EH (cell line): ENCODE measurements at places on chromosomes 11 and 22.

DNA sequence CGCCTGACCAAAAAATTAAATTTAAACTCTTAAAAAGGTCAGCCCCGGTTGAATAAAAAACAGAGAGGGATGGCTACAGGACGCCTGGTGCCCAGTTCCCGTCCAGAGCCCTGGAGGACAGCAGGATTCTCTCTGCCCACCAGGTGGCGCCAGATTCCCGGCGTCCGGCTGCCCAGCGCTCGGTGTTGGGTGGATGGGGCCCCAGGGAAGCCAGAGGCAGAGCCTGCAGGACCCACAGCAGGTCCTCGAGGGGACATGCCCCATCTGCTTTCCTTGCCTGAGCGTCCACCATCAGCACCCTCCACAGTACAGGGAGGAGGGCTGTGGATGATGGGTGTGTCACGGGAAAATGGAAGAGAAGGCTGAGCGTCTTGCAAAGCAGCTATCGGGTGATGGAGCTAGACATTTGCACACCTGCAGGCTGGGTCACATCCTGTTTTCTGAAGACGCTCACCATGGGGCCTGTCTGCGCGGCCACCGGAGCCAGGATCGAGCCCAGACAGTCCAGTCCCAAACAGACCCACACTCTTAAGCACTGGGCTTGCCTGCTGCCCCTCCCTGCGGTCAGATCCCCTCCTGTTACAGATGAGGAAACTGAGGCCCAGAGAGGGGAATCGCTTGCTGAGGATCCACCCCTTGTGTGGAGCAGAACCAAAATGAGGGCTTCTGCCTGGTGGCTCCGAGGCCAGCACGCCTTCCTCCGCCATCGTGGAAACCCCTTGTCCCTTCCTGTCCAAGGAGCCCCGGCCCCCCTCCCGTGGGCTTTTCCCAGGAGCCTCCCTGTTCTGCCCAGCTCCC lies 18.5 kb upstream of the CBX7 start:
- DNase-seq = peak; percentile 75

DNA sequence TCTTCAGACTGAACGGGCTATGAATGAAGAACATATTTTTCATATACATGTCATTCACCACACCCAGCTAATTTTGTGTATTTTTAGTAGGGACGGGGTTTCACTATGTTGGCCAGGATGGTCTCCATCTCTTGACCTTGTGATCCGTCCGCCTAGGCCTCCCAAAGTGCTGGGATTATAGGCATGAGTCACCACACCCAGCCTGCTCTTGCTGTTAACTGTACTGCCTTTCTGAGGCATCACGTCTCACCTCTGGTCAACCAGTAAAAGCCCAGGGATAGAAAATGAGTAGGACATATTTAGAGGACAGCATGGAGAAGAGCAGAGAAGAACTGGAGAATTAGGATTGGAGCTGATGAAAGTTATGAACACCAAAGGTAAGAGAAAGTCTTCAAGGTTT lies 55.6 kb downstream of the APOL3 start:
- peak; percentile 44 for DNase-seq

GRCh38 chr11:1354125-1354938 lies 35.4 kb upstream of the BRSK2 start:
- DNase-seq = no peak

DNA sequence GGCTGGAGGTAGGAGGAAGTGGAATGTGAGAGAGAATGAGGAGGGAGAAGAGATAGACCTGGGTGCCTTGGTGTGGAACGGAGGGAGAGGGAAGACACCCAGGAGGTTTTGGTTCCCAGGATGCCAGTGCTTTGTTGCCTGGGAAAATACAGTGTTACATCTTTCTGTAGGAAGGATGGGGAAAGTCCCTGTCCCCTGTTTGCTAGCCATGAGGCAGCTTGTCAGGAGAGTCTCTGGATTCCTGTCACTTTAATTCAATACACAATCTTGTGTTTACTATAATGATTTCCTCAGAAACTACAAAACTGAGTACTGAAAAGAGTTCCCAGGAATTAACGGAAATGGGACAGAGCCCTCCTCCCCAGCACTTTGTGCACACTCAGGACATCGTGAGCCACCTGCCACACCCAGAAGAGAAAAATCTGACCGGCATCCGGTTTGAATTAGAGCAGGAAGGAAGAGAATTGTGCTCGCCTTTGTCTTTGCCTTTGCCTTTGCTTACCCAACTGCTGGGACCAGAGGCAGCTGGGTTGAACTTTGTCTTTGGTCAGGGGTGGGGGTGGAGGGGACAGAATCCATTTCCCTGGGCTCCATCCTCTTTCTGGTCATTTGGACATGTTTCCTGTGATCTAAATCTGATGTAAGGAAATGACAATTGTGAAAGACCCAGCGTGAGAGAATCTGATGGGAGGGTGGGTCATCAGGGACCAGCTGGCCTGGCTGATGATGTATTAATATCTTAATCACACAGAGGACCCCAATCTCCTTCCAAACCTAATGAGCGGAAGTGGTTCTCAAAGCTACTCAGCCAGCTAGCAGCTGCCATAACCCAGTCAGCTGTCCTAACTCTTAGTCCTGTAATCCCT lies 1.3 kb upstream of the LIMK2 start:
- DNase-seq = peak; percentile 60

GRCh38 chr11:99424313-99425084 lies 403.8 kb downstream of the CNTN5 start:
- DNase-seq = no peak

GRCh38 chr11:103800406-103801114 lies 235.9 kb upstream of the DDI1 start:
- DNase-seq = no peak

DNA sequence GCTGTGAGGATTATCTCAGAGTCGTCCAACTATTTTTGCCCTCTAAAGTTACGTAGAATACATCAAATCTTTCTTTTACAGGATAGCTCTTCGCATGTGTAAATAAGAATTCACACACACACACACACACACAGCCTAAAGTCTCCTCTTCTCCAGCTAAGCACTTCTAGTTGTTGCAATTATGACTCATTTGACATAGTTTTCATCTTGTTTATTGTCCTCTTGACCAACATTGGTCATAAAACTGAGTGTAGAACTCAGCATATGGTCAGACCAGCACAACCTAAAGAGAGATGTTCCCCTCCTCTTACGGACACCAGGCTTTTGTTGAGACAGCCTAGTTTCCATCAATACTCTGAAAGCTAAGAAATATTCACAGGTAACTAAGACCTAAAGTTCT lies 234.2 kb downstream of the BLID start:
- peak; percentile 89 for DNase-seq

- peak; percentile 53 for DNase-seq
Observed at GRCh38 chr11:114386545-114386944, 13.8 kb downstream of the C11orf71 start.

DNA sequence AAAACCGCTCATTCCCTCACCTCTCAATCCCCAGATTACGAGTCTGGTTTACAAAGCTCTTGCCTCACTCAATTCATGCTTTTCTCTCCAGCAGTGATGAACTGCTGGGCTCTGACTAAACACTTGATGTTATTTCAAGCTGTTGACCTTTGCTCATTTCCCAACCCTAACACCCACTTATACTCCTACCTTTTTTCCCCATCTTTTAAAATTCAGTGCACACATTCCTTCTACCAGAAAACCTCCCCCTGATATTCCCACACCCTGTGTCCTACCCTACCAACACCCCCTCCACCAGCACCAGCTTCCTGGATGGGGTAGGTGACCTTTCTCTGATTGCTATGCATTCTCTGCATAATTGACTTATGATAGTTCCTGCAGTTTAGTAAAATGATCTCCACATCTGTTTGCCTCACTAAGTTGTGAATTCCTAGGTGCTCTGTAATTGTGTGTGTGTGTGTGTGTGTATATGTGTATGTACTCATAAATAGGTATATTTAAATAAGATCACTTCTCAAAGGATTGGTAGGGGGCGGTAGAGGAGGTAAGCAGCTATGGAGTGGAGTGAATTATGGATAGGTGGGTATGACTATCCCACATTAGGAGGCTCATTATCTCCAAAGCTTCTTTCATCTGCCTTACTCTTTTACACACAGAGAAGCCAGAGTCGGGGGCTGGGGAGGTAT lies 842 bp downstream of the HEPACAM start:
- peak; percentile 83 for DNase-seq

- DNase-seq = no peak
Observed at GRCh38 chr22:45221201-45221600, 19.5 kb downstream of the KIAA0930 start.

DNA sequence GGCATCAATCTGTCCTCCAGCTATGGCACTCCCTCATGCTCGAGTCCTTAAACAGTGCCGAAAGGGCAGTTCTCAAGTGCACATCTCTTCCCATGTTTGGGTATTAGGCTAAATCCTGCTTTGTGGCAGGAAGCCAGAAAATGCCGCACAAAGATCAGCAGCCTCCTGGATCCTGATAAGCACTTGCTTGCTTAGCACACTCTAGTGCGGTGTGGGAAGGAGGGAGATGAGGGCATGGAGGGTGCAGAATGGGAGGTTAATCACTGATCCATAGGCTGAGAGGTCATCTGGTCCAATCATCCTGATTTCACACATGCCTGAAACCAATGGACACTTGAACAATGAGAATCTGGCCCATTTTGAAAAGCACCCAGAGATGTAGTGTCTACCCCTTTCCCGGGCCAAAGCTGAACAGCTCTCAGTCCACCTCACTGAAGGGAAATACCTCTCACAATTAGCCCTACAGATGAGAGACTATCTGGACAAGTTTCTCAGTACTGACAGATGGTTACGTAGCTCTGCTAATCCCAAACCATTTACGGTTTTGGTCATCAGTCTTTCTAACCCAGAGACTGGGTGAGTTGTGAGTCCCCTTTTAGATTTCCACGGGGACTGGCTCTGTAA lies 29.8 kb upstream of the CHRM4 start:
- no peak for DNase-seq

DNA sequence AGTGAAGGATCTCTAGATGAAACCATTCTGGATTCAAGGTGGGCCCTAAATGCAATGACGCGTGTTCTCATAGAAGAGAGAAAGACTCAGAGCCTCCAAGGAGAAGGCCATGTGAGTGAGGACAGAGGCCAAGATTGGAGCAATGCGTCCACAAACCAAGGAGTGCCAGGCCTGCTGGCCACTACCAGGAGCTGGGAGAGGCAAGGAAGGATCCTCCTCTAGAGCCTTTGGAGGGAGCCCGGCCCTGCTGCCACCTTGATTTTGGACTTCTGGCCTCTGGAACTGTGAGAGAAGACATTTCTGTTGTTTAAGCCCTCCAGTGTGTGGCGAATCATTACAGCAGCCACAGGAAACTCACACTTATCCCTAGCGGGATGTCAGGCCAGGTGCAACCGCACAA lies 52.7 kb upstream of the SHANK2 start:
- DNase-seq = no peak

DNA sequence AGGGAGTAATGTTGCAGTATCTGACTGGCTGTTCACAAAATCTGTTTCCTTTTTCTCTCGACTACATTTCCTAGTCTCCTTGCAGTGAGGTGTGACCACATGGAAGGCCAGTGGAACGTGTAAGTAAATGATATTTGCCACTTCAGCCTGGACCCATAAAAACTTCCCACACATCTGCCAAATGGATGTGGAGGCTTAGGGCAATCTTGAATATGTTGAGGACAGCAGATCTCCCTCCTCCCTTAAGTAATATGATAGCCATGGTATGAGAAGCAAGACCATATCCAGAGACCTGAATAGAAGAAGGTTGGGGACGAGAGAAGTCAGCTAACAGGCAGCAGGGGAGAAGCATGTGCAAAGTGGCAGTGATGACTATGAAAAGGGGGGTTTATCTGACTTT lies 33.0 kb upstream of the C11orf87 start:
- no peak for DNase-seq

DNA sequence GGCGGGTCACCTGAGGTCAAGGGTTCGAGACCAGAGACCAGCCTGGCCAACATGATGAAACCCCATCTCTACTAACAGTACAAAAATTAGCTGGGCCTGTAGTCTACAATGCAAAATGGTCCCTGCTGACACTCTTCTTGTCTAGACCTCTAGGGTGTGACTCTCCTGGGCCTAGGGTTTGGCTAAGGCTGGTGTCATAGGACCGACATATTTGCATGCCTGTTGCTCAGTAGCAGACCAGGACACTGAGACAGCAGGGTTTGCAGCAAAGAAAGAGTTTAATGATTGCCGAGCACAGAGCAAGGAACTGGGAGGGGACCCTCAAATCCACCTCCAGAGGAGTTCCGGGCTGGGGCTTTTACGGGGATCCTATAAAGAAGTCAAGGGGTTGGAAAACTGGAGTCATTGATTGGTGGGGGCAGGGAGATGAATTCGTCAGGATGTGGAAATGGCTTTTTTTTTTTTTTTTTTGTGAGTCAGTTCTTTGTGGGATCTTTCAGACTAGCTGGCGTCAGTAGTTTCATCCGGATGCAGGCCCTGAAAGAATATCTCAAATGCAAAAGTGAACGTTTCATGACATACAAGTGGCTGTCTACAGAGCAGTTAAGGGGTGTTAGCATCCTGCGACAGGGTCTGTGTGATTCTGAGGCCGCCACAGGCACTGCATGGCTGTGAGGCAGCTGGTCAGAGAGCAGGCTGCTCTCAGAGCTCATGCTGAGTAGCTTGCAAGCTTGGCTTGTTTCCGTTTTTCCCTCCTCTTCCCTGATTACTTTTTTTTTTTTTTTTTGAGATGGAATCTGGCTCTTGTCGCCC lies 27.2 kb upstream of the A4GALT start:
- DNase-seq = peak; percentile 83

GRCh38 chr11:68810164-68810563 lies 31.6 kb downstream of the CPT1A start:
- peak; percentile 30 for DNase-seq

DNA sequence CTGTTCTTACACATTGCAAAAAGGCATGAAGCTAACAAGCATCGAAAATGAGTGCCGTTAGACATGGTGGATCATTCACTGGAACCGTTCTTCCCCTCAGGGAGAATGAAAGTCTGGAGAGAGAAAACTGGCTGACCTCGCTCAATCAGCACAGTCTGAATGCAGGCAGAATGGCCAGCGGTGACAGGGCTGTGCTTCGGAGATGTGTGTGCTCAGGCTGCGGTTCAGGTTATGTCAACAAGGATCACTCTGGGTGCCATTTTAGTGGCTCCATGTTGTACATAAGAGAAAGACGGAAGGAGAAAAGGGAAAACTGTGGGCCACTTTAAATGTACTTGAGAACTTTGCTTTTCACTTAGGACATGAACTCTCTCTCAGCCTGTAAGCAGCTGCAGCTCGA lies 749.8 kb upstream of the ARHGAP42 start:
- no peak for DNase-seq

DNA sequence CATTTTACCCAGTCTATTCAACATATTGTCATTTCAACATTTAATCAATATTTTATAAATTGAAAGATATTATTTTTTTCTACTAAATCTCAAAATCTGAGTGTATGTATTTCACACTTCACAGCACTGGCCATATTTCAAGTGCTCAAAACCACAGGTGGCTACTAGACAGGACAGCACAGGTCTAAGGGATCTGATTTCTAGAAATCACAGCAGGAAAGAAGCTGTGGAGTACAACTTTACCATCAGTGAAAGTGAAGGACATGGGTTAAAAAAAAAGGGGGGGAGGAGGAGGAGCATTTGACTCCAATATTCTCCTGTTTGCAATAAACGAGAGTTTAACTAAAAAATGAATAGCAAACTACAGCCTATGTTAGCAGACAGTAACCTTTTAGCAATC lies 4.5 kb downstream of the PRDM10 start:
- no peak for DNase-seq
